Neural progenitor cell (in vitro differentiated cells): ENCODE measurements at places on chromosomes 1 and 21. TPM values are rescaled to one million over a fixed set of nuclear protein-coding genes. Genes with fewer than 3 reads are reported as not detected.

- DNase-seq: no peak
These were observed 313.1 kb downstream of the MATN1 start for GRCh38 chr1:30410153-30410851.

- no peak for DNase-seq
These were observed 10.2 kb downstream of the WNT4 start for GRCh38 chr1:22132517-22133235.

GRCh38 chr1:185926588-185926987 lies 192.4 kb downstream of the HMCN1 start:
- no peak for DNase-seq

HNRNPCL1 gene
- not detected in 2 replicates for total RNA-seq
